Activated CD8-positive, alpha-beta memory T cell treated with anti-CD3 and anti-CD28 coated beads for 36 hours (primary cell): ENCODE measurements at places on chromosomes 3 and 15. TPM values are rescaled to one million over a fixed set of nuclear protein-coding genes. Genes with fewer than 3 reads are reported as not detected.

FRMD4B gene
- total RNA-seq = 41.4 TPM

EPHA6 gene
- total RNA-seq = not detected

GALNT15 gene
- total RNA-seq = not detected

CPNE9 gene
- total RNA-seq = 0.40 TPM

GPR160 gene
- total RNA-seq = 3.7 TPM

DUOX2 gene
- 0.02 TPM for total RNA-seq

PPP1R14D gene
- total RNA-seq = not detected

DUOXA2 gene
- not detected for total RNA-seq

ACOX2 gene
- not detected for total RNA-seq

GABRR3 gene
- total RNA-seq = not detected

ERICH6 gene
- total RNA-seq = not detected

SERPINI2 gene
- not detected for total RNA-seq
